Putamen (tissue), 1 donor: ENCODE measurements at places on chromosomes 7 and 10.

GRCh38 chr7:867001-867405 lies 9.4 kb upstream of the GET4 start:
- no peak for DNase-seq

GRCh38 chr10:43115881-43116595 lies 22.2 kb upstream of the CSGALNACT2 start:
- no peak for DNase-seq

DNA sequence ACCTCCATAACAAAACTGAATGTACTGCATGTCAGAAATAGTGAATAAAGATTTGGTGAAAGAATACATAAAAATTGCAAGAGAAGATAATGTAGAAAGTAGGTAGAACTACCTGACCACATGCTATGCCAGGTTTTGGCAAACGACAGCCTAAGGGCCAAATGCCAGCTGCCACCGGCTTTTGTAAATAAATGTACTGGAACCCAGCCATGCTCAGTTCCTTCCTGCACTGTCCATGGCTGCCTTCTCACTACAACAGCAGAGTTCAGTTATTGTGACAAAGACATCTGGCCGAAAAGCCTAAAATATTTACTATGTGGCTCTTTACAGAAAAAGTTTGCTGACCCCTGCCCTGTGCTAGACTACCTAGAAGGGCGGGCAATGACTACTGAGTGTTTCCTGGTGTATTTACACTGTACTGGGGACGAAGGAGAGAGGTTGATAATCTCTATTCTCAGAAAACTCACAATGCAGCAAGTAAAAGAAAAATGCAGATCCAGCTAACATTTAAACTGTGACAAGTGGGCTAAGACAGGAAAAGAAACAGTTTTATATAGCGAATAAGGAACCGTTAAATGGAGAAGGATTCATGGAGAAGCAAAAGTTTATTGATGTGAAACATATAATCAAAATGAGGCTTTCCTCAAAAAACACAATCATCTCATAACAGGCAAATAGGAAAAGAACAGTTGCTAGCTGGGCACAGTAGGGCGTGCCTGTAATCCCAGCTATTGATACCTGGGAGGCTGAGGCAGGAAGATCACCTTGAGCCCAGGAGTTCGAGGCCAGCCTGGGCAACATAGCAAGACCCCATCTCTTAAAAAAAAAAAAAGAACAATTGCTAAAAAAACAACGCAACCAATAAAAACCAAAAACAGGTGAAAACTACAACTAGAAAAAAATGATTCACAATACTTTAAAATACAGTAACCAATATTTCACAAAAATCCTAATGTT lies 13.7 kb downstream of the KIN start:
- no peak for DNase-seq

- DNase-seq: no peak
These were observed 46.3 kb downstream of the PLEKHA8 start for GRCh38 chr7:30074422-30075030.

DNA sequence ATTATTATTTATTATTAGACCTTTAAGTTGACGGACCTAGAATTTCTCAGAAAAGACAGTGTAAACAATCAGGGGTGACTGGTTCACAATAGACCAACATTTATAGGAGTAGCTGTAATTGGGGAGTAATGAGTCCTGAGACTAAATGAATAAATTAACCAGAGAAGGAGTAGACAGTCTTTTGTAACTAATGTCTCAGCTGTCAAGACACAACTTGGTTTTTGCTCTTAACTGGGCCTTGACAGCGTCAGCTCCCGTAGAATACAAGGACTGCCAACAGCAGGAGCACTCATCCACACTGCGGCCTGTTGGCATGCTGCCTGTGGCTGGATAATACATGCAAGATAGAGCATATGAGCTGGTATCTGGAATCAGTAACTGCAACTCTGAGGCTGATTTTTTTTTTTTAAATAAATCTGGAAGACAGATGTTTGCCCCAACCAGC lies 123.9 kb downstream of the CACNA2D1 start:
- DNase-seq: peak; percentile 77

- DNase-seq: no peak
These were observed 14.4 kb downstream of the HERPUD2 start for GRCh38 chr7:35680403-35681013.

DNA sequence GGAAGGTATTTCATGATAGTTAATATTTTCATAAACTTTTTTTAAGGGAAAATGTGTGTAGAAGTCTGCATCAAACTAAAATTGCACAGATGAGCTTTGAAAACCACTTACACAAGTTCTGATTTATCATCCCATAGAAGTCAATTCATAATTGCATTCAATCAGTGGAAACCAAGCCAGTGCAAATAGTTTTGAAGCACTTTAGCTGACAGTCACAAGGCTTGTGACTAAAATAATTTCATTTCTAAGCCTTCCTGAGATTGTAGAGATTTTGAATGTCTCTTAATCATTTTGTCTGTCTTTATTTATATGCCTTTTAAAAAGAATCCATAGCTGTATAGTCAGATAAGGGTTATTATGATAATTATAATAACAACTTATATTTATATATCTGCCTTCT lies 41.4 kb downstream of the EXOC4 start:
- no peak for DNase-seq

- peak; percentile 34 for DNase-seq
These were observed 39.1 kb downstream of the GOLGA7B start for GRCh38 chr10:97888641-97889262.

DNA sequence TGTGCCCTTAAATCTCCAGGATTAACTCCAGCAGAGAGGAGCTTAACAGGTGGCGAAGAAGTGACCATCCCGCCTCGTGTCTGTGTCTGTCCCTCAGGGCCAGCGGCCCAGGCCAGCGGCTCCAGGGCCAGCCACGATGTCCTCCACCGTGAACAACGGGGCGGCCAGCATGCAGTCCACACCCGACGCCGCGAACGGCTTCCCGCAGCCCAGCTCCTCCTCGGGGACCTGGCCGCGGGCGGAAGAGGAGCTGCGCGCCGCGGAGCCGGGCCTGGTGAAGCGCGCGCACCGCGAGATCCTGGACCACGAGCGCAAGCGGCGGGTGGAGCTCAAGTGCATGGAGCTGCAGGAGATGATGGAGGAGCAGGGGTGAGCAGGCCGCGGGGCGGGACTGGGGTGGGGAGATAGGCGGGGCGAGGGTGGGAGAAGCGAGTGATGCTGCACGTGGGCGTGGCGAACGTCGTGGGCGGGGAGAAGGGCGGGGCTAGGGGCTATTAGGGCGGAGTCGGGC lies 33.3 kb downstream of the SRRM3 start:
- peak; percentile 64 for DNase-seq

DNA sequence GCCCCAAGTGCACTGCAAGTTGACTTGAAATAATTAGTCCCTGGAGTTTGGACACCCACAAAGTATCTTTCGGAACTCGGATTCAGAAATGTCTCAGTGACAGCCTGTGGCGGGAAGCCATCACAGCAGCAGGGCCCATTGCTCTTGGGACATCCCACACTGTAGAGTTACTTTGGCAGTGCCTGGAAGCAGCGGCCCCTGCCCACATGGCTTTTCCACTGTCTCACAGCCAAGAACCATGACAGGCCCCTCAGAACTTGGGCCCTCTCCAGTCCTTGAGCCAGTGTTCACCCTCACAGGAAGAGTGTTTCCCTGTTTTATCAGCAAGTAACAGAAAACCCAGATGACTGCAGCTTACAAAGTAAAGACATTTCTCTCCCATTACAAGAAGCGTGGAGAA lies 477.0 kb upstream of the GALNT17 start:
- no peak for DNase-seq

DNA sequence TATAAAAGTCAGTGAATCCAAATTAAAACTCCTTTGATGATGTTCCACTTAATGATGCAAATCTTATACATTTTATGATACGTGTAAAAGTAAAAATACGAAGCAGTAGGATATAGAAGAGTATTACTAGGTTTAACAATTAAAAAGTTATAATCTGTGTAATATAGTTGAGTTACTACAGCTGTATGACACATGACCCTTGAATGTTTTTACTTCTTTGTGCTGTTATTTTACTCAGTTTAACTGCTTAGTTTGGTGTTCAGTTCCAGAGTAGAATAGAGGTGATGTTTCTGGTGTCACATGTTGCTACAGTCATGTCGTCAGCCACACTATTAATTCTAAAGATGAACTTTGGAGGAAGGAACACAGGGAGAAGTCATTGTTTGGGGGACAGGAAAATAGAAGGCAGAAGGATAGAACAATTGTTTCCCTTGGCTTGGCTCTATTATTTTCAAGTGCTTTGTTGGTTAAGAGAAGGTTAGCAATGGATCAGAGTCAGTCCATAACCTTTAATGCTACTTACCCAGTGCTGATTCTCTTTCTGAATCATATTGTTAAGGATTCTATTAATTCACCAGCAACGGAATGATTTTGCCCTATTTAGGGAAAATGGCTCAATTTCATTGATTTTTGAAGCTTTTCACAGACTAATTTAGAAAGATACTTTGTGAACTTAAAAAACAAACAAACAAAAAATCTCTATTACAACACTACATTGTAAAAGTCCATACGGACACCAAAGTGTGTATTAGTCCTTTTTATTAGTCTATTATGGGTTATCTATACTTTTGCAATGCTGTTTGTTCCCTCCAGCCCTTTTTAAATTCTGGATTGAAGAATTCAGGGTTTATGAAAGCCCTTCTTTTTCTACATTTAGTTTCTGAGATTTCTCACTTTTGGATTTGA lies 73.4 kb downstream of the CPED1 start:
- no peak for DNase-seq

GRCh38 chr10:104037261-104037951 lies 48.3 kb downstream of the COL17A1 start:
- DNase-seq: no peak

GRCh38 chr7:113000316-113001020 lies 86.2 kb downstream of the GPR85 start:
- no peak for DNase-seq

- peak; percentile 31 for DNase-seq
These were observed 35.8 kb upstream of the GRID1 start for GRCh38 chr10:86402283-86402941.

- no peak for DNase-seq
These were observed 35.0 kb downstream of the KIF11 start for GRCh38 chr10:92627845-92628480.

- no peak for DNase-seq
These were observed 91.2 kb upstream of the AHR start for GRCh38 chr7:17207220-17207619.
